Cortex of kidney (tissue), 1 donor: ENCODE measurements at places on chromosomes 4 and X.

DNA sequence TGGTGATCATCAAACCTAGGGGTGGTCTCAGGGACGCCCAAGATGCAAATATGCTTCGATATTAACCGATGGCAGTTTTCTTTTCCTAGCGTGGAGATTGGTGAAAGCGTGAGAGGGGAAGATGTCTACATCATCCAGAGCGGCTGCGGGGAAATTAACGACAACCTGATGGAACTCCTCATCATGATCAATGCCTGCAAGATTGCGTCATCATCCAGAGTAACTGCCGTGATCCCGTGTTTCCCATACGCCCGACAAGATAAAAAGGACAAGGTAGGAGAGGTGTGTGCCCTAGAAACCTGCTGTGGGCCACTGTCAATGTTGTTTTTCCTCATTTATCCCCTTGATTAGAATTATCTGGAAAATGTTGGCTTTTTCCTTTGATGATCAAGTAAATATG is 7.9 kb downstream of the PRPS2 start:
- DNase-seq: no peak

DNA sequence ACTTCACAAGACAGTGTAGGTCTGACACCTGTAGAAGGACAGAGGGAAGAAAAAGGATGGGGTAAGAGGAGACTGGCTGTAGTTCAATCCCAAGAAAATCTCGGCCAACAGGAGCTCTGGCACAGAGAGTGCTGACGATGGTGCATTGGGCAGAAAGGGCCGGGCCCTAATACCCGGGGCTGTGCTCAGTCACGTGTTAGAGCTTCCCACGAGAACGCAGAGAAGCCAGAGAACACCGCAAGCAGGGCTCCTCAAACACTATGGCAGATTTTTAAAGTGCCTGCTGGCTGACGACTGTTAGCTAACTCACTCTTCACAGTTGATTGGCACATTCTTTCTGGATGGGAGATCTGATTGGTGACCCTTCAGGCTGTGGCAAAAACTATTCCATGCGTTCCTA is 35.5 kb downstream of the EREG start:
- DNase-seq: no peak

GRCh38 chr4:55312489-55313101 is 33.4 kb upstream of the SRD5A3 start:
- DNase-seq: no peak

DNA sequence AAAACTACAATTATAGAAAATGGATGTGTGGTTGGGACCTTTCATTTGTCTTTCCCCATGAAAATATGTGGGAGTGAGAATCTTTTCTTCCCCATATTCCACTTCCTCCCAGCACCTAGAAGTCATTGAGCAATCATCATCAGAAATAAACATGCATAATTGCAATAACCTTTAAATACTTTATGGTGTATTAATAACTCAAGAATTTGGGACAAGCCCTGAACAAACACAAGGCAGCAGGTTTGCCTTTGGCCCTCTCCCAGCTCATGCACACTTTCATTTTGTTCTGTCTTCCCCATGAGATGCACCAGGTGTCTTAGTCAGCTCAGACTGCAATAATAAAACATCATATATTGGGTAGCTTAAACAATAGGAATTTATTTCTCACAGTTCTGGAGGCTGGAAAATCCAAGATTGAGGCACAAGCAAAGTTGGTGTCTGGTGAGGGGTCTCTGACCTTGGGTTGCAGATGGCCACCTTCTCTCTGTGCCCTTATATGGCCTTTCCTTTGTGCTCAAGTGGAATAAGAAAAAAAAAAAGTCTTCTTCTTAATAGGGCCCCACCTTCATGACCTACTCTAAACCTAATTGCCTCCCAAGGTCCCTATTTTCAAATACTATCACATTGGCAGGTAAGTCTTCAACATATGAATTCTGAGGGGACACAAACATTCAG is 34.7 kb upstream of the TMEM184C start:
- DNase-seq: no peak

DNA sequence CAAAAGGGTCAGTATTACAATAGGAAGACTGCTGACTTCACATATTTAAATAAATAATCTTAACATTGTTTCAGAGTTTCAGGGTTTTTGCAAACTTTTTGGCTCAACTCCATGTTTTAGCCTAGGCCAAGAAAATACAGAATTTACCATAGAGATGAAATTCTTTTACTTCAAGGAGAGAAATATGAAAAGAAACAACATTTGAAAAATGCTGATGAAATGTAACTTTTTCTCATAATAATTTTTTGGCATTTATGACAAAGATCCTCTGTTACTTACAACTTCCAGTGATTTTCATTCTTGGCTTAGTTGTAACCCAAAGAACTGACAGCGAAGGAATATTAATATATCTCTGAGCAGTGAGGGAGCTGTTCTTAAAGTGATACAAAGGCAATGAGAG is 316.1 kb upstream of the EMCN start:
- no peak for DNase-seq

- DNase-seq: no peak
Observed at GRCh38 chr4:105620640-105621323, 68.4 kb downstream of the ARHGEF38 start.

DNA sequence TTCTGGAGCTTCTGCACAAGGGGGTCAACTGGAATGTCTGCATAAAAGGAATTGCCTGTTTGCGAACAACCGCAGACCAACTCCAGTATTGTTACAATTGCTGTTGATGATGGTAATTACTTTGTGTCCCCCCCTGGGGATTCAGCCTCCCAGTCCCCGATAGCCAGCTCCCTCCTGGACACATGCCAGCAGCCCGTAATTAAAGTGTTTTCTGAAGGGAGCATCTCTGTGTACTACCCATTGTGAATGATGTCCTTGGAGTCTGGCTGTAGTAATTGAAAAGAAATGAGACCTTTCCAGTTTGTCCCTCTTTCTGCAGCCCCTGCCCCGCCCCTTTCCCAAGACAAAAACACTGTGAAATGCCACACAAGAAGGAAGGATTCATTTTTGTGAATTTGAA is 377.1 kb upstream of the LCORL start:
- DNase-seq: no peak

GRCh38 chr4:80918004-80918403 is 112.5 kb upstream of the BMP3 start:
- DNase-seq: no peak
